ENCODE measurements at places on chromosomes 12 and 14. TPM values are rescaled to one million over a fixed set of nuclear protein-coding genes. Genes with fewer than 3 reads are reported as not detected.
A peak's percentile ranks its signal among the peaks of the same experiment; 100 is the strongest.

DNA sequence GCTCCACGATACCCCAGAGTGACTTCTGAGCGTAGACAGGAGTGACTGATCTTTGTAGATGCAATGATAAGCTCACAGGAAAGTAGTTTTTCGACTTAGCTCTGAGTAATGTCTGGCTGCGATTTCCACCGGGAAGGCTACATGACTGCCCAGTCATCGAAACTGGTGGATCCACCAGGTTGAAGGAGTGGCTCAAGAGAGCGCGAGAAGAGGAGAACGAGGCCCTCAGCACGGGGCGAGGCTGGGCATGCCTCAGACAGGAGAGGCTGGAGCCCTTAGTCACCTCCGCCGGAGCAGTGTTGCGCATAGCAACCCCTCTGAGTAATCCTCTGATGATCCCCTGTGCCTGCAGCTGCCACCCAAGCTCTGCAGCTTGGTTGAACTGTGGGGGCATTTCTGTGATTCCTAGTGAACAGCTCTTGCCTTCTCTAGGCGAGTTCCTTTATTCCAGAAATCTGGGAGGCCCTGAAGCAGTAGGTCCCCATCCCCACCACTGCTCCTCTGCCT, 25.6 kb downstream of the ELK3 start:
- peak; percentile 43 for DNase-seq

GRCh38 chr12:22803725-22804124, 178.8 kb downstream of the ETNK1 start:
- DNase-seq: no peak

GRCh38 chr12:58138424-58138823, 197.1 kb downstream of the ATP23 start:
- DNase-seq: no peak

DNA sequence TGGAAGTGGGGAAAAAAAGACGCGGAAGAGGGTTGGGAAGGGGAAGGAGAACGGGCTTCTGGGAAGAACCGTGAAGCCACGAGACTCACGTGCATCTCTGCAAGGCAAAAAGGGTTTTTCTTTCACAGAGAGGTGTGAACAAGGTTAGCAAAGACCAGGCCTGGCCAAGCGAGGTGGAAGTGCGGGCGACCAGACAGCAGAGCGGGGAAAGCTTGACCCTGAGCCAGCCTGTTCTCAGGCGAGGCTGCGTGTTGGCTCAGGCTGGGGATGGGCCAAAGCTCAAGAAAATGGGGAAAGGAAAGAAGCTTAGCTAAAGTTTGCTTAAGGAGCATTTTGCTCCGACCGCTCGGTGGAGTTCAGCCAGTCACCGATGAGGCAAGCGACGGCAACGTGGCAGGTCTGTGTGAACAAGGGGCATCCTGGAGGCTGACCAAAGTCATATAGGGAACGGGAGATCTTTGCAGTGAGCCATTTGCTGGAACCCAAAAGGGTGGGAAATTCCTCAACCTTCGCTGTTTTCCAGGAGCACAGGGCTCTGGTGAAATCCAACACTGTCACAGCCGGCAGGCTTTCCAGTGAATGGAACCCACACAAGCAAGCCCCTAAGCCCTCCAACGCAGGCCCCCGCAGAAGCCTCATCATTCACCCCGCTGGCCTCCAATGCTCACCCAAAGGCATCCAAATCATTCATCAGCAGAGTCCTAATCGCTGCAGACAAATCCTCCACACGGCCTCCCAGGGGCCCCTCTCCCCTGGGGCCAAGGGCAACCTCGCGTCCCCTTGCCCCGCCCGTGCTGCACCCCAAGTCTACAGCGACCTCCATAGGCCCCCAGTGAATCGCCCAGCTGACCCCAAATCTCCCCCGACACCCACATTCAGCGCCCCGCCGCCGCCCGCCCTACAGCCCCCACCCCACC, 754 bp downstream of the ZNF605 start:
- peak; percentile 74 for DNase-seq

DNA sequence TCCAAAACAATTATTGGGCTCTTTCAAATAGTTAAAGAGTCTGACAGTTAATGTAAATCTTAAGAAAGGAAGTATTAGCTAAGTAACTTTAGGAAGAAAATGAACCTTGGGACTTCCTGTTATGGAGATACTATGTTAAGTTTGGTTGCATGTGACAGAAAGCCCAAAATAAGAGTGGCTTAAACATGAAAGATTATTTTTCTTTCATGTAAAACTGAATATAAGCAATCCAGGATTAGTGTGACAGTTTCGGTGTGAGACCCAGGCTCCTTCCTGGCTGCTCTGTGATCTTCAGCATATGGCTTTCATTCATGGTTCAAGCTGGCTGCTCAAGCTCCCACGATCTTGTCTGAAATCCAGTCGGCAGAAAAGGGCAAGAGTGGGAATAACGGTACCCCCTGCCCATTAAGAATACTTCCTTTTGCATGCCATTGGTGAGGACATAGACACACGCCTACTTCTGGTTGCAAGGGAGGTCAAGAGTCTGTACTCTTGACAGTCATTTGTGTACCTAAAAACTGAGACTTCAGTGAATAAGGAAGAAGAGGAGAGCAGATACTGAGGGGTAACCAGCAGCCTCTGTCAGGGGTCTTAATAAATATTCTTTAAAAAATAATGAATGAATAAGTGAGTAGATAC, 2.2 kb upstream of the RPAP3 start:
- no peak for DNase-seq

DNA sequence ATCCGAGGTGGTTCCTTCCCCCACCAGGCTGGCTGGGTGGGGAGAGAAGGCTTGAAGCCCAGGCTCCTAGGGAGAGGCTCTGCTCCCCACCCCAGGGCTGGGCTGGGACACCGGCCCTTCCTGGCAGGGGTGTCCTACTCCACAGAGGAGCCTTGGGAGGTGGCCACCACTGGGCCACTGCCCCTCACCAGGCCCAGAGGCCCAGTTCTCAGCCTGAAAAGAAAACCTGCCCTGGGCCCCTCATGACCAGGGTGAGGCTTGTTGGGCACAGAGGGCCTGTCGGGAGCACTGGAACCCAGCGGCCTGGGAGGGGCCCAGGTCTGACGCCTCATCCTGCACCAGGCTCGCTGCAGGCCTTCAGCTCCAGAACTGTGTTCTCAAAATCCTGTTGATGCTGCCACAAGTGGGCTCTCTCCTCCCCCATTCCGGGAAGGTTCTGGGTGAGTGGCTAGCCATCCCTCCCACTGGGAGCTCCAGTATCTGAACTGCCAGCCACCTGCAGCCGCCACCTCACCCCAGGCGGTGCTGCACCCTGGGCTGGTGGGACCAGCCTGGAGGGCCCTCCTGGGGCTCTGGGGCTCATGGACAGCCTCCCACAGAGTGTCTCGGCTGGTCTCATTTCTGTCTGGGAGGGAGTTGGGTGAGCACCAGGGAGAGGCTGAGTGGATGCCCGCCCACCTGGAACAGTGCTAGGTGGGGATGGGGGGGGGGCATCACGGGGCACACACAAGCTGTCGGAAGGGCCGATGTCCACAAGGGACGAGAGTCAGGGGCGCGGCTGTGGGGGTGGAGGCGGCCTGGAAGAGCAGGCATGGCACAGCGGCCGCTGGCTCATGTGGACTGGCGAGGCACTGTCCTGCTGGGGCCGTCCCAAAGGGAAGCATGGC, 11.8 kb downstream of the BAG5 start:
- DNase-seq: peak; percentile 73

The SDSL gene
- 1.4 TPM for polyA plus RNA-seq

Data from muscle of leg (tissue), 16 donors.